ENCODE measurements at places on chromosomes 3 and 15.

DNA sequence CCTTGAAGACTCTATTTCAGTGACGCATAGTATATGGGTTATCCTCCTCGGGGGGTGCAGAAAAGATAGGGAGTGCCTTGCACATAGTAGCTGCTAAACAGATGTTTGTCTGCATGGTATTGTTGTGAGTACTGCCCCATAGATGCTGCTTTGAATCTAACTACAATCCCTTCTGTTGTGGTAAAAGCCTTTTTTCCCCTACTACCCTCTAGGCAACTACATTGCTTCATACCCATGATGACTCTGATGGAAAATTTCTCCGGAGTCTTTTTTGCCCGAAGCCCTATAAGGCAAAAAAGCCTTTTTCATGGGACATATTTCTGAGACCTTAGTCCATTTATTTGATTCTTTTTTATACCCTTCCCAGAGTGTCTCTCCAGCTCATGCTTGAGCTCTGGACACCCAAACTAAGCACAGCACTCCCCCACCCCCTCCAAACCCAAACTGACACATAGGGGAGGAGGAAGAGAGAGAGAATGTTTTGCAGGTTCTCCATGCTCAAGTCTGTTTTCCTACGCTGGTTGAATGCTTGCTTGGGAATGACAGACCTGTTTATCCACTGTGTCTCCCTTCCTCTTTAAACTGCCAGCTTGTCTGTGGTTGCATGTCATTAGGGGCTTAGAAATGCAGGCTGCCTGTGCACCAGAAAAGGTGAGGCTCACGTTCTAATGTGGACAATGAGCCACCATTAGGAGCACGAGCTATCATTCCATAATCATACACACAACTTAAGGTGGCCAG, 52.9 kb downstream of the LRTM1 start:
- DNase-seq: no peak

DNA sequence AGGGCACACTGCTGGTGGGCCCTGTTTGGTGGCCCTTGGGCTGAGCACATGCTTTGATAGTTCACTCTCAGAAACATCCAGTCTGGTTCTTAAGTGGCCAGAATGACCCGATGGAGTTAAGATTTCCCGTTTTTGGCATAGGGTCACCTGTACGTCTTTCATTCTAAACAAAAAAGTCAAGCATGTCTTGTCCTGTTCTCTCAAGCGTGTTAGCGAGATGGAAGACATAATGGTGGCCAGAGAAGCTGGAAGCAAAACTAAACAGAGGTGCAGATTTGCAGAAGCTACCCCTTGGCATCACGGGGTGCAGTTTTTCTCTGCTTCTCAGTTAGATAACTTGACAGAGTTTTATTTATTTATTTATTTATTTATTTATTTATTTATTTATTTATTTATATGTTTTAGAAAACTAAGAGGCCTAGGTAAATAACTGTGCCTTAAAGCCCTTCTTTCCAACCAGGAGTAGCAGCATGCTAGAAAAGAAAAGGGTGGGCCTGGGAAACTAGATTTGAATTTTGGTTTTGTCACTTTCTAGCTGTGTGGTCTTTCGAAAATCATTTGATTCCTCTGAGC, 63.0 kb downstream of the ST6GAL1 start:
- no peak for DNase-seq

DNA sequence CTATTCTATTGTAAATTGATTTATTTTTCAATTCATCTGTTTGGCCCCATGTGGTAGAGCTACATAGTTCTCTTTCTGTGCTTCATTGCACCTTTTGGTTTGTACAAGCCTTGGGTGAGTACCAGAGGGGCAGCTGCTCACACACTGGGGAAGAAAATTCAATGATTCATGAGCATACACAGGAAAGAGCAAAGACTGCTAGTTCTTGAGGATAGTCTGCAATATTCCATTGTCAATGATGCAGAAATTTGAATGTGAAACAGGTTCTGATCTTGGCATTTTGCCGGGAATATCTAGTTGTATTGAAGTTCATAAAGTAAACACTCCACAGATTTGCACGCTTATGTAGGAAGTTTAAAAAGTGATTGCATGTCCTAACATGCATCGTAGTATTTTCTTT, 304.6 kb downstream of the NAALADL2 start:
- DNase-seq: no peak

- DNase-seq: no peak
These were observed 79.5 kb downstream of the CHDH start for GRCh38 chr3:53766706-53767105.

DNA sequence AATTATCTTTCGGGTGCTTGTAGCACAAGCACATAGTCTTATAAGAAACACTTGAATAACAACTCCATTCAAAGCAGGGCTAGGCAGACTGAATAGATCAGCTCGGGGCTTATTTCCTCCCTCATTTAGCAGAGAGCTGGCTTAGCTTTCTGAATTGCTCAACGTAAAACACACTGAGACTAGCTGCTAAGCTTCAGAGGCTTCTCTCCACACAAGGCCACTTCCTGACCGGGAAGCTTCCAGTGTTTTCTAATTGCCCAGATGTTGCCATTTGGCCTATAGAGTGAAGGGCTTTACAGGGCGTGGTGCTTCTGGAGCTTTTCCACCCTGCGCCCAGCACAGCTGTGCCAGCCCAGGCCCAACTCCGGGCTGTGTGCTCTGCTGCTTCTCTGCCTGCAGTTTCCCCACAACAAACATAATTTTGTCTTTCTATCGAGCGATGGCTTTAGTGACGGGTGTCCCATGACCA, 16.6 kb downstream of the FAM240A start:
- no peak for DNase-seq

DNA sequence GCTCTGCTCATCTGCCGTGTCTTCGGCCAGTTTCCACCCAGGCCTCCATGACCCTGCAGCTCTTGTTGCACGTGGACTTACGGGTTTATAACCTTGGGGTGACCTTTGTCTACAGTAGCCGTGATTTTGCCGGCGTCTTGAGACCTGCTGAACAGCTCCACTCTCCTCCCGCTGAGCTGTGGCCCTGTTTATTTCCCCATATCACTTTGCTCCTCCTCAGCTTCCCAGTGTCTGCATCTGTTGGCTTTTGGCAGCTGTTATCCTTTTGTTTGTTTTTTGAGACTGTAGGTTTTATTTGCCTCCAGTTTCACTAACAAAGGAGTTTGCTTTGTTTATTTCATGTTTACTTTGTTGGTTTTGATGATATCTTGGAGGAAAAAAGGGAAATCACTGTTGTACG, 29.3 kb upstream of the SLC28A1 start:
- DNase-seq: no peak

GRCh38 chr3:129439226-129439816, 427 bp downstream of the MBD4 start:
- DNase-seq: peak; percentile 58

GRCh38 chr15:52151353-52151752, 38.8 kb upstream of the BCL2L10 start:
- DNase-seq: no peak

- DNase-seq: peak; percentile 50
These were observed 356.7 kb upstream of the UMPS start for GRCh38 chr3:124373524-124373923.

GRCh38 chr3:53709860-53710674, 136.2 kb downstream of the CHDH start:
- peak; percentile 78 for DNase-seq

DNA sequence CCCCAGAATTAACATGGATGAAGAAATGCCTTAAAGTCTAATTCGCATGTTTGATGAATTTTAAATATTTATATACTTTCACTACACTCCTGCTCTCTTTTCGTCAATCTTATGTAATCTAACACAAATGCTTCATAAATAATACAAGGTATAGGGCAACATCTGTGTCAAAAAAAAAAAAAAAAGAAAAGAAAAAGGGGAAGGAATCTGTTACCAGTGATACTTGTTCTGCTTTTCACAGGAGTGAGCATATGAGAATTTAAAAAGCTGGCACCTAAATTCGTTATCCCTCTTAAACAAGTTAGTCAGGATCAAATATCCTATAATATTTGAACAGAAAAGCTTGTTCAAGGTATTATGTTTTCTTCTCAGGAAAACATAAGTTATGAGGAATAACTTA, 243.8 kb downstream of the KCNH8 start:
- DNase-seq: no peak

DNA sequence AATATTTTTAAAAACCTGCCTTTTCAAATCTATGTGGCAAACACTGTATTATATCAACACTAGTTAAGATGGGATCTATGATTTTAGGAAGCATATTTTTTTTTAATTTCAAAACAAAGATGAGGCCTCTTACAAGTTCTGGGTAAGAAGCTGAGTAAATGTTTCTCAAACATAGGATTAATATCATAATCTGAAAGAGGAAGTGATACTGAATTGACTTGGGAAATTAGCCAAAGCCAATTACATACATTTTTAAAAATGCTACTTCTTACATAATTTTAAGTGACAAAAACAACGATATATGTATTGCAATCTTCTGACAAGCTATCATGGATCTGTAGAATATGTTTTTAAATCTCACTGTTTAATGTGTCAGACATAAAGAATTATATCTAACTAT, 135.1 kb upstream of the UBP1 start:
- no peak for DNase-seq
